ENCODE measurements at places on chromosomes 11 and 22.

DNA sequence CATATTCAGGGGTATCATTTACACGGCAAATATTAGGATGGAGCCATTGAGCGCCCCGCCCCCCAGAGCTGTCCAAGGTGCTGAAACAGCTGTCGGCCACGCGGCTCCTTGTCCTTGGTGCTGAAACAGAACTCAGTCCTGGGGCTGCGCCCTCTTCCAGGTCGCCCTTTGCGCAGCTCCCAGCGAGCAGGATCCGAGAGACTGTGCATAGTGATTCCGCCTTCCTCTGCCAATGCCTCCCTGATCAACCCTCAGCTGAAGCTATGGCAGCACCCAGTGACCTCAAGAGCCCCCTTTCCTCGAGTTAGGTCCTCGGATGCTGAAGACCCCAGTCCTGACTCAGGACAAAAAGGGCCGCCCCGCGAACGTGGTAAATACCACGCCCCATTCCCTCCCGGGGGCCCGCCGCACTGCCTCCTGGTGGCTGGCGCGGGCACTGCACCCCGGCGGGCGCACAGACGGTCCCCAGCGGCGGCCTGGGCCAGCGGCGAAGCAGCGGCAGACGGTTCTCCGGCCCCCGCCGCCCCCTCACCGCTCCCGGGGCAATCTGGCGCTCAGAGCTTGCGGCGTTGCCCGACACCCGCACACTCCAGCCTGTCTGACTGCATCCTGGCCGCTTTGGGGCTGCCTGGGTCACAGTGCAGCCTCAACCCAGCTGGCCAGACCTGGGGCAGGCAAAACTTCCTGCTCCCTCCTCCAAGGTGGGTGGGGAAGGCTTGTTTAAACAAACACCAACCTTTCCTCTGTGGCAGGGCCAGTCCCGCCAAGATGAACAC is 13.4 kb downstream of the SYT7 start:
- no peaks in the 10 kb centered on the region for H3K4me1 ChIP-seq
- H3K36me3 ChIP-seq: no peaks in the 10 kb centered on the region
- peak; percentile 90 for DNase-seq

GRCh38 chr11:123611698-123612097 is 42.7 kb downstream of the SCN3B start:
- H3K4me1 ChIP-seq: no peaks in the 10 kb centered on the region
- no peak overlapping the region for H3K27ac ChIP-seq
- H3K27me3 ChIP-seq: no peaks in the 10 kb centered on the region
- peaks cover 11% of the 10 kb centered on the region for H3K36me3 ChIP-seq
- no peak overlapping the region for H3K4me3 ChIP-seq
- no peak for DNase-seq

GRCh38 chr11:2533587-2534133 is 88.9 kb downstream of the KCNQ1 start:
- no peaks in the 10 kb centered on the region for H3K27me3 ChIP-seq
- peaks cover 6% of the 10 kb centered on the region for H3K4me1 ChIP-seq
- no peak overlapping the region for H3K4me3 ChIP-seq

DNA sequence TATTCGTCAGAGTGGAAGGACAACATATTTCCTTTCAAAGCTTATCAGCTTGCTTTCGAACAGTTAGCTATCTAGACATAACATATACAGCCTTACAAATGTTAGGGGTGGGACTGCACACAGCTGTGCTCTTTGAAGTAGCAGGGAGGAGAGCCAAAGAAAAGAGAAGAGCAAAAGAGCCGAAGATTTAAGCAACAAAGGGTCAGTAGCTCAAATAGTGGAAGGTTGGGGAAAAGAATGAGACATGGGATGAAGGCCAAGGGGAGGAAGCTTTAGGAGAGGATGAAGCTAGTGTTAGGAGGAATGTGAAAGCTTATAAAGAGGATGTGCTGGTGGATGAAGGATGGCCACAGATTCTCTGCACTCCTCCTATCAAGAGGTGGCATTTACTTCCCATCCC is 31.8 kb upstream of the IGSF22 start:
- H3K4me1 ChIP-seq: peaks cover 11% of the 10 kb centered on the region
- H3K4me3 ChIP-seq: no peak overlapping the region
- peak; percentile 84 for DNase-seq
- no peak overlapping the region for H3K27ac ChIP-seq
- no peaks in the 10 kb centered on the region for H3K36me3 ChIP-seq

DNA sequence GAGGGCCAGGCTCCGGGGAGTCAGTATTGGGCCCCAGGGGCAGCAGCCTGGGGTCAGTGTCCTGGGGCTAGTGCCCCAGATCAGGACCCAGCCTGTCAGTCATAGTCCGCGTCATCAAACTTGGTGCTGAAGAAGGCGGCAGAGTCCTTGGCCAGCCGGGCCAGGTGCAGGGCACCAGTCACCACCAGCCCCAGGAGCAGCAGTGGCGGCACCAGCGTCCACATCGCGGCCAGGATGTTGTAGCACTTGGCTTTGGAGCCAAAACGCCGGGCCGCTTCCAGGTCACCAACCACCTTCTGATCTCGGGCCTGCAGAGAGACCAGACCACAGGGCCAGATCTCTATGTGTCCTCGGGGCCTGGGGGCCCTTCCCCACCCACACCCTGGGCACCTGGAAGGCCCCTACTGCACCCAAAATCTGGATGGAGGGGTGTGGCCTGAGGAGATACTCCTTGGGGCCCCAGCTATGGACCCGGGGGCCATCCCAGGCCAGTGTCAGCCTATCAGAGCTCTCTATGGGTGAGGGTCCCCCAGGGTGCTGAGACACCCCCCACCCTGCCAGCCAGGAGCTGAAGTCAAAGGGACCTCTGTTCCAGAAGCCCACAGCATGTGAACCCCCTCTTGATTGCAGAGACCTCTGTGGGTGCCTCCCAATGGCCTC is 790 bp downstream of the IFITM5 start:
- H3K4me1 ChIP-seq: no peaks in the 10 kb centered on the region
- H3K36me3 ChIP-seq: no peaks in the 10 kb centered on the region
- no peak overlapping the region for H3K27ac ChIP-seq
- DNase-seq: no peak
- H3K4me3 ChIP-seq: no peak overlapping the region

DNA sequence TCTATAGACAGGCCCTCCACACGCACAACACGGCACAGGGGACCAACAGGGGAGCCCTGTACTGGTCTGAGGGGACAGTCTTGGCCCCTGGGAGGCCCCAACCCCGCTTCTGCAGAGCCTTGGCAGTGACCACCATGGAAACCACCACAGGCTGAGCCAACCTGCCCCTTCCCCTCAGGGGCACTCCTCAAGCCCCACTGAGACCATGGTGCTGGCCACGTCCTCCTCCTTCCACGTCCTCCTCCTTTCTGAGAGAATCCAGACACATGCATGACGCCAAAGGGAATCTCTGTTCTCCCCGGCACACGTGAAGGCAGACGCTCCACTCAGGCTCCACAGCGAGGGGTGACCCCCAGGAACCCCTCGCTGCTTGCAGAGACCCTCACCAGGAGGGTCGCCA is 2.7 kb downstream of the BRD1 start:
- H3K36me3 ChIP-seq: peaks cover 28% of the 10 kb centered on the region
- H3K27me3 ChIP-seq: no peaks in the 10 kb centered on the region
- no peak overlapping the region for H3K4me3 ChIP-seq
- no peak for DNase-seq
- H3K27ac ChIP-seq: no peak overlapping the region

DNA sequence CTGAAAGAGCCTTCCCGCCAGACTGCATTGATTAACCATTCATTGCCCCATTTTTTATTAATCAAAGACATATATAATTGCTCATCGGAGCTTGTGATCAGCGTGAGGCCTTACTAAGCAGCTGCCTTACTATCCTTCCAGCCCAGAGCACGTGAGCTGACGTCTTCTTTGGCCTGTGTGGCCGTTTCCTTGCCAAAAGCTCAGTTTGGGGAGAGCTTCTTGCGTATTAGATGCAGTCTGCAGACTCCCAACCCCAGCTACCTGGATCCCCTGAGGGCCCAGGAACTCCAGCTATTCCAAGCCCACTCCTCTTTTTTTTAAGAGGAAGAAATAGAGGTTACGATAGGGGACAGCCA is 784 bp upstream of the SLC43A3 start:
- peak; percentile 86 for DNase-seq
- H3K4me3 ChIP-seq: no peak overlapping the region
- H3K36me3 ChIP-seq: no peaks in the 10 kb centered on the region
- H3K27ac ChIP-seq: peak overlapping the region; percentile 94
- H3K27me3 ChIP-seq: no peaks in the 10 kb centered on the region

DNA sequence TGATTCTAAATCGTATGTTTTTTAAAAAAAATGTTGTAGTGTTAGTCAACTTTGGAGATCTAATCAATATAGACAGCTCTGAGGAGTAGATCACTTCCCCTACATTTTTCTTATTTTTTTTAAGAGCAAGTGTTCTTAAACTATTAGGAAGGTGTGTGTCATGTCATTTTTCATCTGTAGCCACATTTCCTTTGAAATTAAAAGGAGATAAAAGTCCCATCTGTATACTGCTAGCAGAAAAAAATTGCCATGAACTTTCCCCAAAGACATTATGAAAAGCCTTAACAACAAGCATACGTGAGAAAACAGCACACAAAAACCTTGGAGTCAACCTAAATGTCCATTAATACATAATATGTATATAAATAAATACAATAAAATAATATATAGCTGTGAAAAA is 286.6 kb downstream of the ETS1 start:
- DNase-seq: no peak
- H3K36me3 ChIP-seq: no peaks in the 10 kb centered on the region
- no peak overlapping the region for H3K27ac ChIP-seq
- H3K4me3 ChIP-seq: no peak overlapping the region
- H3K27me3 ChIP-seq: no peaks in the 10 kb centered on the region

DNA sequence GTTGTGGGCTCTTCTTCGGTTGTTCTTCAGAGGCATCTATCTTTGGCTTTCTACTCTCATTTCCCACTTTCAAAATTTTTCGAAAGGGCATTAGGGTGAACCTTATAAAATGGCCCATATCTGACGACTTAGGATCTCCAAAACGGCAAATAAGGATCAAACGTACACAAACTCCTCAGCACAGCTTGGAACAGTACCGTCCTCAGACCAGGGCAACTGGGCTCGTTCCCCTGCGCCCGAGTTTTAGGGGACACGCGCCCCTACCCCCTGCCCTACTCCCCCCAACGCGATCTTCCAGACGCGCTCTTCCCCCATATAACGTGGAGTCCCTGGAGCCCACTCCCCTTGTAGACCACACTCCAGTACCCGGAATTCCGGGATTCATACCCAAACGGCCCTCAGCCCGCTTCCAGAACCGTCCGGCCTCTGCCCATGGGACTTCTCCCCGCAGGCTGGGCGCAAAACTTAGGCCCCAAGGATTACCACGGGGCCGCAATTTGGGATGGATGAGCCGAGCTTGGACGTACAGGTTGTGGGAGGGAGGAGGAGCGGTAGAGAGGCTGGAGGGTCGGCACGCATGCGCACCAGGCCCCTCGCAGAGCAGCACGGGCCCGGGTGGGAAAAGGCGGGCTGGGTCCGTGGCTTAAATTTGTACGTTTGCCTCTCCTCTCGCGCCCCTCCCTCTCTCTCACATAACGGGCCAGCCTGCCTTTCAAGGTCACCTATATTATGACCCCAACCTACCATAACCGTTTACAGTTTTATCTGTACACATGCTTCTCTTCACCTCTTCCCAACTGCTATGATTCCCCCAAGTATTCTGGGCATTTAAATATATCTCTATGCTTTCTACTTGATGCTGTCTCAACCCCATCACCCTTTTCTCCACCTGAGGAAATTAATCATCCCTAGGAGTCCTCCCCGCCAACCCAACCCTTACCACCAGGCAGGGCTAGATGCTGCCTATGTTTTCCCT is 3.4 kb downstream of the CCDC89 start:
- H3K27ac ChIP-seq: no peak overlapping the region
- peak; percentile 84 for DNase-seq
- no peaks in the 10 kb centered on the region for H3K36me3 ChIP-seq

GRCh38 chr11:84607975-84608836 is 1018.9 kb downstream of the DLG2 start:
- no peaks in the 10 kb centered on the region for H3K27me3 ChIP-seq
- no peaks in the 10 kb centered on the region for H3K4me1 ChIP-seq
- H3K4me3 ChIP-seq: no peak overlapping the region
- DNase-seq: peak; percentile 34
- H3K27ac ChIP-seq: no peak overlapping the region
